CD8-positive, alpha-beta memory T cell (primary cell): ENCODE measurements at places on chromosomes 7 and 10.

GRCh38 chr7:129122751-129123509 is 21.6 kb upstream of the TSPAN33 start:
- DNase-seq, result no peak

DNA sequence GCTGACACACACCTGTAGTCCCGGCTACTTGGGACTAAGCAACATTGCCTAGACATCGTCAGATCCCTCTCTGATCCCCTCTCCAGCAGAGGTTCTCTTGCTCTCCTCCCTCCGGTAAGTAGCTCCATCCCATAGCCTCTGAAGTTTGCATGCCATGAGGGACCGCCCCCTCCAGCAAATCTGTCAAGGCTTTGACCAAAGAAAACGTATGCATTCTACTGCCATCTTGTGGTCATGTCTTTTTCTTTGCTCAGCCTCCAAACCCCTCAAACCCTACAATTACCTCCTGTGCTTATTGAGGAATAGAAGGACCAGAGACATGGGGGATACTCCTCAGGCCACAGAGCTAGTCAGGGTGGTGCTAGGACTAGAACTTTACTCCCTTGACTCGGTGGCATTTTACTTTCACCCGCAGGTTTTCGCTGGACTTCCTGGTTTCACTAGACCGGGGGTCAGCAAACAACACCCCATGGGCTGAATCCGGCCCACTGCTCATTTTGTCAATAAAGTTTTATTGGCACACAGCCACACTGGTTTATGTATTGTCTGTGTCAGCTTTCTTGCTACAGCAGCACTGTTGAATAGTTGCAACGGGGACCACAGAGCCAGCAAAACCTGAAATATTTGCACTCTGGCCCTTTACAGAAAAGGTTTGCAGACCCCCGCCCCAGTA is 202.6 kb upstream of the FOXK1 start:
- no peak for DNase-seq

DNA sequence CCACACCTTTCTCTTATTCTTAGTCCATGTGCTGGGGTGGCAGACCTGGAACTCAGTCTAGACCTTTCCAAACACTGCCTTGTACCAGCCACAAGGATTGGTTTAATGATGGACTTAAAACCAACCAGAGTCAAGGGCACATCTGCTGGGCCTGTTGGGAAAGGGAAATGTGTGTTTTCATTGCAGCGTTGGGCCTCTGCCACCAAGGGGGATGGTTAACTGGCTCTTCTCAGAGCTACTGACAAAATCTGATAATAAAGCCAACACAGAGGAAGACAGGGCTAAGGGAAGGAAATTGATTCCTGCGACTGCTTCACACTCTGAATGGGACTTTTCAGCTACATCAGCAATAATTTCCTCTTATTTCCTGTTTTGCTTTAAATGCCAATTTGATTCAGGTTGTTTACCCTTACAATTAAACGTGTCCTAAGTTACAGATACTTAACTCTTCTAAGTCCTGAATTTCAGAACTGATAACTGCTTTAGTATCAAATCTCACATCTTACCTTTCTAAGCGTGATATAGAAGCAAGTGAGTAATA is 68.4 kb upstream of the MALRD1 start:
- DNase-seq, result no peak

DNA sequence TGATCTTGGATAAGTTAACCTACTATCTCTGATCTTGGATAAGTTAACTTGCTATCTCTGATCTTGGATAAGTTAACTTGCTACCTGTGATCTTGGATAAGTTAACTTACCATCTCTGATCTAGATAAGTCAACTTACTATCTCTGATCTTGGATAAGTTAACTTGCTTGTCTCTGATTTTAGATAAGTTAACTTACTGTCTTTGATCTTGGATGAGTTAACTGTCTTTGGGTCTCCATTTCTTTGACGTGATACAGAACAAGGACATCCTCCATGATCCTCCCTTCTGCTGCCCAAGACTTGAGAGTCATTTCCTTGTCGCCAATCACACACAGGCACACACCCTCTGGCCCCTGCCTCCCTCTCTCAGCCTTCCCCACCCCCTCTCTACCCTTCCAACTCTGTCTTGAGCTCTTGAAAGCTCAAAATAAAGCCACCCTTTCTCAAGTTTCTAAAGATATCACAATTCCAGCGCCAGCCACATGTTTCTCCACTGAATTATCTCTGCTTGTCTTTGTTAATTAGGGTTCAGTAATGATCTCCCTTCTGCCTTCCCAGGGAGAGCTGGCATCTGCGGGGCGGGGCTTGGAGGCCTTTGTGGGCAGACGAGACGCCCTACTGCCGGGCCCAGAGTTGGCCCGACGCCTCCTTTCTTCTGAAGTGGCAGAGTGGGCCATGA is 85.1 kb upstream of the GTF2I start:
- no peak for DNase-seq

- no peak for DNase-seq
These were observed 37.3 kb downstream of the AGBL3 start for GRCh38 chr7:135023622-135024021.

- DNase-seq, result no peak
These were observed 126.0 kb downstream of the SGMS1 start for GRCh38 chr10:50497758-50498157.

- no peak for DNase-seq
These were observed 47.5 kb downstream of the JAKMIP3 start for GRCh38 chr10:132113206-132113605.
